CD4-positive, alpha-beta memory T cell (primary cell): ENCODE measurements at places on chromosomes 5 and 9. TPM values are rescaled to one million over a fixed set of nuclear protein-coding genes. Genes with fewer than 3 reads are reported as not detected.

DNA sequence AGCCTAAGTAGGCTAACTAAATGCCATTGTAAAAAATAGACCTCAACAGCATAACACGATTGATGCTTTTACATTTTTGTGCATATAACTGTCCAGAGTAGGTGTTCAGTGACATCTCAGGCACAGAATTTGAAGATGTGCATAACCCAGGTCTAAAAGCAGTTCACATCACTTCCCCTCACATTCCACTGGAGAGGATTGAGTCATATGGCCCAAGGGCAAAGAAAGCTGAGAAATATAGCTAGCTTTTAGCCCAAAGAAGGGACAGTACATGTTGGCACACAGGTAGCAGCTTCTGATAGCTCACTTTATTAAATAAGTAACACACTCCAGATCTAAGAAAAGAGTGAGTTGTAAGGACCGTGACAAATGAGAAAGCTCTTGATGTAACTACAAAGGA lies 2259.5 kb upstream of the WWC1 start:
- H3K27me3 ChIP-seq, result no peaks in the 10 kb centered on the region
- no peak for DNase-seq
- no peaks in the 10 kb centered on the region for H3K4me1 ChIP-seq
- no peak overlapping the region for H3K4me3 ChIP-seq

Gene PDZD2
- total RNA-seq, result 0.64 TPM

- no peak overlapping the region for H3K4me3 ChIP-seq
- DNase-seq, result no peak
- H3K27ac ChIP-seq, result no peak overlapping the region
- H3K27me3 ChIP-seq, result no peaks in the 10 kb centered on the region
- H3K4me1 ChIP-seq, result no peaks in the 10 kb centered on the region
- H3K36me3 ChIP-seq, result no peaks in the 10 kb centered on the region
Observed at GRCh38 chr5:79168031-79168430, 56.4 kb downstream of the BHMT start.

DNA sequence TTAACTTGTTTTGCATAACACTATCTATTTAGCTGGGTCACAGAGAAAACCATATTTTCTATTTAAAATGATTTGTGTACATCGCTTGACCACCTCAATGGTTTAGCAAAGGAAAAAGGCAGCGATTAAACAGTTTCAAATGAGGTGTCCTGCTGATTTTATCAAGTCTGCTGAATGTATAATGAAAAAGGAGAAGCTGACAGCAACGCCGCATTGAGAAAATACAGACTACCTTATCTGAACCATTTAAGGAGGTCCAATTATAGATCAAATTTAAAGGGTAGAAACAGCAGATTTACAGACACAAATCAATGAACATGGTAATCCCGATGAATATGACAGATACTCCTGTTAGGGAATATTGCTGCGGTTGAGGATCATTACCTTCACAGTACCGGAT lies 29.6 kb downstream of the PSMB7 start:
- H3K27me3 ChIP-seq, result no peaks in the 10 kb centered on the region
- no peak overlapping the region for H3K4me3 ChIP-seq
- peaks cover 23% of the 10 kb centered on the region for H3K4me1 ChIP-seq
- no peak overlapping the region for H3K27ac ChIP-seq
- no peak for DNase-seq

DNA sequence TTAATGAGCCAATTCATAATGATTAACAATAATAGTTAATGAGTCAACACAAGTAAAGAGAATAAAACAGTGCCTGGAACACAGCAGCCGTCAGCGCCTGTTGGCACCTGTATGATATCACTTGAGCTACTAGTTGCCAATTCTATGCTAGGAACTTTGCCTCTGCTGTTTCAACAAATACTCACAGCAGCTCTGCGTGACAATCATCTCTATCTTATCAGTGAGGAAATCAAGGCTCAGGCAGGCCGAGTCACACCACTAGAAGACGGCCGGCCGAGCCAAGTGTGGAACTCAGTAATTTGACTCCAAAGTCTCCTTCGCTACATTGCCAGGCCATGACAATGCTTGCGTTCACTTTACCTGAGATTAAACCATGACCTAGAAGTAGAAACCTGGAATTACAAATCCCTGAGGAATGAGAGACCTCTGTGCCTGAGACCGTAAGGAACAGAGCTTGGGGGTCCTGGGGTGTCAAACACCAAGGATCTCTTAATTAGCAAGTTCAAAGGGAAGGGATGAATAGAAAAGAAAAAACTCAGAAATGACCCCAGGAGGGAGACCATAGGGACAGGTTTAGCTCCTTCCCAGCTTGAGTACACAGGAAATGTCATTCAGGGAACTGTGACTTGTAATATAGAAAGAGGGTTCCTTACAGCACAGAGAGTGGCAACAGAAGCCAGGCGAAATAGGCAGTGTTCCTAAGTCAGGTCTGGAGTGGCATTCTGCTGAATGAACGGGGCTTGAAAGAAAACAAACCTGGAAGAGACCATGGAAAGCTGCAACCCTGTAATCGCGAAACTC lies 109.1 kb downstream of the SUSD1 start:
- H3K4me1 ChIP-seq, result peaks cover 13% of the 10 kb centered on the region
- H3K36me3 ChIP-seq, result no peaks in the 10 kb centered on the region
- no peak overlapping the region for H3K4me3 ChIP-seq
- H3K27ac ChIP-seq, result no peak overlapping the region

Gene NTNG2
- total RNA-seq, result 8.8 TPM

DNA sequence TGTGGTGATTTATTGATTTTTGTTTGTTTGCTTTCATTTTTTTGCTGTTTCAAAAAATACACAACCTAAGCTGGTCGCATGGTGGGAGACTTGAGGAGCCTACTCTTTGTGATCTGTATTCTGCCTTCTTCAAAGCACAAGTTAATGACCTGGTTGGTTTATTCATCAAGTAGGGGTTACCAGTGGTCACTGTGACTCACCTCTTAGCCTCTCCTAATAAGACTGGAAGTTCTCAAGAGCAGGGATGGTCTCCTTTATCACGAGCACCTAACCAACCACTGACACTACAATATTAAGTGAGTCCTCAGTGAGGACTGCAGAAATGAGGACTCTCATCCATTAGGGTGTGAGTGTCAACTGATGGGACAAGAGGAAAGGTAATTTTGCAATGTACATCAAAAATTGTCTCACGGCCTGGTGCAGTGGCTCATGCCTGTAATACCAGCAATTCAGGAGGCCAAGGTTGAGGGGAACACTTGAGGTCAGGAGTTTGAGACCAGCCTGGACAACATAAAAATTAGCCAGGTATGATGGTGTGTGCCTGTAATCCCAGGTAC lies 13.6 kb upstream of the MTMR12 start:
- H3K4me3 ChIP-seq, result no peak overlapping the region
- no peaks in the 10 kb centered on the region for H3K4me1 ChIP-seq
- H3K27ac ChIP-seq, result no peak overlapping the region
- no peaks in the 10 kb centered on the region for H3K27me3 ChIP-seq

DNA sequence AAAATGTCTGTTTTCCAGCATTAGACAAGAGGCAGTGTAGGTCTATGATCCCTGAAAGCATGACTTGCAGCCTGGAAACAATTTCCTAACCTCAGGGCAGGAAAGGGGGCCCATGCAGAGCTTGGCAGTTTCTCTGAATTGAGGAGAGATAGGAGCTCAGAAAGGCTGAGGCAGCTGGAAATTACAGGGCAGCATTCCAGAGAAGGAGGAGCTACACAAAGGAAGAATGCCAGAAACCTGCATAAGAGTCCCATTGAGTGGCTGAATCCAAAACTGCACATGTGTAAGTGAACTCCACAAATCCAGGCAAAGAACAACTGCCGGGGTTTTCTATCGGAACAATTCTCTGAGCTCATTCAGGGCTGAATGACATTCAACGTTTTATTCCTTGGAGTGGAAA lies 346.8 kb downstream of the PIK3R1 start:
- no peaks in the 10 kb centered on the region for H3K36me3 ChIP-seq
- no peaks in the 10 kb centered on the region for H3K27me3 ChIP-seq
- H3K27ac ChIP-seq, result no peak overlapping the region
- no peaks in the 10 kb centered on the region for H3K4me1 ChIP-seq
- DNase-seq, result no peak
- H3K4me3 ChIP-seq, result no peak overlapping the region

DNA sequence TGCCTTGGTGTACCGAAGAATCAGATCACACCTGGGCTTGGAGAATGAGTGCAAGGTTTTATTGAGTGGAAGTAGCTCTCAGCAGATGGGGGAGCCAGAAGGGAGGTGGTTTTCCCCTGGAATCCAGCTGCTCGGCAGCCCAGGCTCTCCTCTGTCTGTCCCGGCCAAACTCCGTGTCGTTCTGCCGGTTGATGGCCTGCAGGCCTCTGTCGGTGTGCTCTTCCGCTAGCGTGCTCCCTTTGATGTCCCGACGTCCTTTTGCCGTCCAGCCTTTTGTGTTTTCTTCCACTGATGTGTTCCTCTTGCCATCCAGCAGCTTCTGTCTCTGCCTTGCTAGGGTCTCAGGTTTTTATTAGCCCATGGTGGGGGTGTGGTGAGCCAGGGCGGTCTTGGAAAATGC lies 28.0 kb upstream of the MIER3 start:
- peaks cover 13% of the 10 kb centered on the region for H3K4me1 ChIP-seq
- no peak overlapping the region for H3K4me3 ChIP-seq
- no peak for DNase-seq
- H3K27ac ChIP-seq, result no peak overlapping the region

DNA sequence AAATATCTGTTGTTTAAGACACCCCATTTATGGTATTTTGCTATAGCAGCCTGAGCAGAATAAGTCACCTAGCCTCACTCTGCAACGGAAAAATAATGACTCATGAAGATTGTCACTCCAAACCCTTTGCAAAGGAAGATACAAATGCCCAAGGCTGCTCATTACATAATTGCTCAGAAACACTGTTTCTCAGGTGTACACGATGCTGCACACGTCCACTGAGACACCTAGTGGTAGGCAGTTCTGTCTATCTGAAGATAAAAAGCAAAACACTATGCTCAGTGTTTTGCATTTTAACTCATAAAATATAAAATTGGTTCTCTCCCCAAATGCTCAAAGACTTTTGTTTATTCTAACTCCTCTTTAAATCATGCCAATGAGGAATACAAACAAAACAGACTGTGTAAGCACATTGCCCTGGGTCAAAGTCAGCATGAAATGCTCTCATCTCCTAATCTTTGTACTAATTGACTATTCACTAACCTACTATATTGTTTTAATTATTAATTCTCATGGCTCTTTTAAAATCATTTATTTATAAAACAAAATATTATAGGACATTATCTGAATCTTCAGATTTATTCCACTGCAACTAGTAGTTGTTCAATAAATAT lies 7.7 kb upstream of the TSLP start:
- DNase-seq, result no peak
- no peak overlapping the region for H3K27ac ChIP-seq
- H3K4me1 ChIP-seq, result no peaks in the 10 kb centered on the region

DNA sequence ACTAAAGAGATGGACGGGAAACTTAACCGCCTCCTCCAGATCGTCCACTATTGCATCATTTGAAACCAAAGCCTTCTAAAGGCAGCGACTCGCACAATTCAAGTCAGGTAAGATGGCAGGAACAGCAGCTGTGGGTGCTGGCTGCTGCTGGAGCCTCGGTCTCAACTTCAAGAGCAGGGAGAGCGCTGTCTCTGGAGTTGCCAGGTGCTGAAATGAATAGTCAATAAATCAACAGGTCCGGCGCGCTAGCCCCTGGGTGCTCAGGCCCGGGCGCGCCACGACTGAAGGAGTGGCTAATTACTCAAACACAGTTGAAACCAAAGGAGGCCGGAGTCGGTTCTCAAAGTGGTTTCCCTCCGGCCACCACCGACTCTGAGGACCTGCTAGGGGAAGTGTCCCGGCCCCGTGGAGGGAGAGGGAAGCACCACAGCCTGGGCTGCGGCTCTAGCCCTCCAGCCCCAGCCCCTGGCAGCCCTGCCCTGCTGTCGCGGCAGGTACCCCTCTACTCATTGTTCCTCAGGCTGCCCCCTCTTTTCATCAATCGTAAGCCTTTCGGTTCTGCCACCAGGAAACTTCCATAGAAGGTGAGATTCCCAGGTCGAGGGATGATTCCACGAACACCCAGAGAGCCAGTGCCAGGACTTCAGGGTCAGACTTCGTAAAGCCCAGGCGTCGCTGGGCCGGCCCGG lies 804 bp downstream of the TTC39B start:
- H3K27ac ChIP-seq, result peak overlapping the region; percentile 74
- H3K4me3 ChIP-seq, result peak overlapping the region; percentile 72
- no peaks in the 10 kb centered on the region for H3K36me3 ChIP-seq
- H3K27me3 ChIP-seq, result no peaks in the 10 kb centered on the region
- peaks cover 53% of the 10 kb centered on the region for H3K4me1 ChIP-seq
